ENCODE measurements at places on chromosomes 16 and 17. TPM values are rescaled to one million over a fixed set of nuclear protein-coding genes. Genes with fewer than 3 reads are reported as not detected.

ITGA2B gene
- polyA plus RNA-seq, result not detected

GPR179 gene
- not detected for polyA plus RNA-seq

TOX3 gene
- polyA plus RNA-seq, result not detected

EPN3 gene
- polyA plus RNA-seq, result not detected

METRNL gene
- not detected for polyA plus RNA-seq

CDH11 gene
- not detected for polyA plus RNA-seq

KLHL10 gene
- not detected for polyA plus RNA-seq

ZNF785 gene
- polyA plus RNA-seq, result 2.6 TPM

MARVELD3 gene
- not detected for polyA plus RNA-seq

DNA sequence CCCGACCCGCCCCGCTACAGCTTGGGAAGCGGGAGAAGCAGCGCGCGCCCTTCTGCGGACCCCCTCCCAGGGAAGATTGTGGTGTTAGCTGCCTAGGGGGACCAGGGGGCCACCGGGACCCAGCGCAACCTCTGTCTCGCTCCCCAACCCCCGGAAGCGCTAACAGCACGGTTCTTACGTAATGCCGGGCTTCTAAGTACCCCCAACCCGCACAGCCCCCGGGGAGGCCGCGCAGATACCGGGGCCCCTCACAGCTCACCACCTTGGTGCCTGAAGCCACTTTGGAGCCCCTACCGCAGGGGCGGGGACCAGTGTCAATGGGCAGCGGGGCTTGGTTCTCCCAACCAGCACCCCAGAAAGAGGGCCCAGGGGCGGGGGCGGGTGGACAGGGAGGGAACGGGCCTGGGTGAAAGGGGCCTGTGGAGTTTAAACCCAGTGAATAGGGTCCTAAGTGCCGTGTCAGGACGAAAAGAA lies 348 bp downstream of the MPP2 start:
- DNase-seq, result peak; percentile 46

DNA sequence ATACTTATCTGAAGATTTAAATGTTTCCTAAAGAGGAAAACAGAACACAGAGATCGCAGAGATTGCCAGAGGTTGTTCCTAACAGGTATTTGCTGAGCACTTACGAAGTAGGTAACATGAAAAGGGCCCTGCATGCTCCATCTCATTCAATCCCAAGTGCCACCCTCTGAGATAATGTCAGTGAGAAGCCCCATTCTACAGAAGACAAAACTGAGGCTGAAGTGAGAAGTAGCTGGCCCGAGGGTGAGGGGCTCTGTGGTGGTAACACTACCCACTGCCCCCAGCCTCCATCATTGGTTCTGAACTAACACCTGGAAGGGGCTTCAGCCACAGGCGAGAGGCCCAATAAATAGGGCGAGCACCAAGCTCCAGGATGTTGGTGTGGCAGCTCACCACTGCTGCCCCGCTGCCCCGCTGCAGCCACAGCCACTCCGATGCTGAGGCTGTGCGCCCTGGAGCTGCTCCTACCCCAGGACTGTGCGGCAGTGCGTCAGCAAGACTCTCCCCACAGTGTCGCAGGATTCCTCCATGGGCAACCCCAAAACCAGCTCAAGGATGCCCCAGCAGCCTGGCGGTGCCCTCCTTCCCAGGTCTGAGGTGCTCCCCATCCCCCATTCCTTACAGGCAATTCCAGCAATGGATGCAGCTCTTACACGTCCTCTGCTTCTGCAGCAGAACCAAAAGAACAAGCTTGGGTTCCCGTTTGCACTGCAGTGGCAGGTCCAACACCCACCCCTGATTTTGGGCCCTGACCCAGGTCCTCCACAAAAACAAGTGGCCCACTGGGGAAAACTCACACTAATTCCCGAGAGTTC lies 10.3 kb downstream of the FLCN start:
- DNase-seq, result no peak

GRCh38 chr16:17590711-17591654 lies 120.2 kb upstream of the XYLT1 start:
- peak; percentile 35 for DNase-seq

DNA sequence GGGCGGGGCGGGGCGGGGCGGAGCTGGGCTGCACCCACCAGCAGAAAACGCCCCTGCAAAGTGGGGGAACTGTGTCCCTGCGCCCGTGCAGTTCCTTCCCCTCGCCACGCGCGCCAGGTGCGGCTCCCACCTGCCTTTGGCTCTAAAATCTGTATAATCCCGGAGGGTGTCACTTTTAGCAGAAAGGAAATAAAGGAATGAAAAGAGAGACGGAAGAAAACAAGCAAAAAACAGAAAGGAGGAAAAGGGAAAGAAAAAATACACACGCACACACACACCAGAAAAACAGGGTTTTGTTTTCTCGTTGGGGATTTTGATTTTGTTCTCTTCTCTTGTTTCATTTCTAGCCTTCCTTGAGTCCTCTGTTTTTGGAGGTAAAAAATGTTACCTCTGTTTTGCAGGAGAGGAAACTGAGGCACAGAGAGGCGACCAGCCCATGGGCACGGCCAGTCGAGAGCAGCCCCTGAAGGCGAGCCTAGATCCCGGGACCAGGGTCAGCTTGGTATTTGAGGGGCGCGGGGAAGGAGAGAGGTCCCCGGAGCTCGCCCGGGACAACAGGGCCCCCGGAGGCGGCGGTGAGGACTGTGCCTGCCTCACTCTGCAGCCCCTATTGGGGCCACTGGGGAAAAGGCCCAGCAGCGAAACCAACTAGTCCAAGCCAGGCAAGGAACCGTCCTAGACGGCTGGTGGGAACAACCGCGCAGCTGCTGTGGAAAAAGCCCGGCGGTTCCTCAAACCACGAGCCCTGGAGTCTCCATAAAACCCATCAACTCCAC lies 594 bp upstream of the CARHSP1 start:
- no peak for DNase-seq

GRCh38 chr17:32927724-32928585 lies at the start of gene TMEM98:
Gene TMEM98 (plus strand): TSS chr17:32928153. CDS start chr17:32931529, 3,376 bp downstream.
- no peak for DNase-seq

GRCh38 chr17:16924696-16925440 lies 47.0 kb downstream of the TNFRSF13B start:
- no peak for DNase-seq

- no peak for DNase-seq
These were observed 387 bp downstream of the MRPL28 start for GRCh38 chr16:369866-370436.

DNA sequence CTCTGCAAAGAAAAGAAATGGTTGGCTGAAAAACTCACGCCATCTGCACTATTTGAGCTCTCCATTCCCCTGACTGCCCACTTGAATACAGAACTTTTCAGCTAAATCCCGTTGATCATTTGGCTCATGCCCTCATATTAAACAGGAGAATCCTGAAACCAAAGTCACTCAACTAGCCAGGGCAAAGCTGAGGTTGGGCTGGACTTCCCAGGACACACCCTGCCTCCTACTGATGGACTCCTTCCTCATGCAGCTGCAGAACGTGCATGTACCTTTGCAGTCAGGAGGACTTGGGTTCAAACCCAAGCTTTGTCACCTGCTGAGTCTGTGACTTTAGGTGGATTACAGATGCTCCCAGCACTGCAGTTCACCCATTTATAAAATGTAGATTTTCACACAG lies 7.7 kb downstream of the ASIC2 start:
- no peak for DNase-seq

DNA sequence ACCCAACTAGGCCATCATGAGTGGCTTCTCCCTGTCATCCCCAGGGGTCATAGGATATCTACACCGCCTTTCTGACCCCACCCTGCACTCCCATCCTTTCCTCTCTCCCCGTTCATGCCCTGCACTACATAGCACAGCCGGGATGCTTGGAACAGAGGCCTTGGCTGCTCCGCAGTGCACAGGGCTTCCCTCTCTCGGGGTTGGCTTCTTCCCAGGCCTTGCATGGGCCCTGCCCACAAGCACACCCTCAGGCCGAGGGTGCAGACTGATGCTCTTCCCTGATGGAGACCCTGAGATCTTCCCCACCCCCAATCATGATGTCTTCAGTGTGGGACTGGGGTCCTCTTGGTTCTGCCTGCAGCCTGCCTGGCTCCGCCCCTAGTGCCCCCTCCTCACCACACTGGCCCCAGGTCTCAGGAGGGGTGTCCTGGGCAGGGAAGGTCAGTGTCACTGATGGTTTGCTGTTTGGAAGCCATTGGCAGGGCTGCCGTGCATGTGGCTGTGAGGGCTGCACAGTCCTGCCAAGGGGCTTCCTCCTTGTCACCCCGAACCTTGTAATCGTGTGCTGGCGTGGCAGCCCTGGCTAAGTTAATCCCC lies 14.3 kb upstream of the NAGLU start:
- no peak for DNase-seq
